Activated naive CD4-positive, alpha-beta T cell (primary cell): ENCODE measurements at places on chromosomes 4 and X.

DNA sequence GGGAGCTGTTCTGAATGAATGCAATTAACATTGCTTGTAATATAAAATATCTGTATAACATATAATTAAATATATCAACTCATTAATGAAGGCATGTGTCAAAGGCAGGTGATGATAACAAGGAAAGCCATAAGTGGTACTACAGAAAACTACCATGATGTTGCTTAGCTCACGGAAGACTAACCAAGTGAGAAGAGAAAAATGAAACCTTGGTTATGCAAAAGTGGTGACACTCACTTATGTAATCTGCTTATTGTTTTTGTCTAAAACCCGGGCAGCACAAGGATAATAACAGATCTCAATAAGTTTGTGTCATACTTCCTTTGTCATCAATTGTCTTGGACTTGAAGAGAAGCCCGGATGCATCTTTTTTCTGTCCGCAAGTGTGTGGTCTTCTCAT is 156.4 kb downstream of the HS6ST2 start:
- DNase-seq = no peak

DNA sequence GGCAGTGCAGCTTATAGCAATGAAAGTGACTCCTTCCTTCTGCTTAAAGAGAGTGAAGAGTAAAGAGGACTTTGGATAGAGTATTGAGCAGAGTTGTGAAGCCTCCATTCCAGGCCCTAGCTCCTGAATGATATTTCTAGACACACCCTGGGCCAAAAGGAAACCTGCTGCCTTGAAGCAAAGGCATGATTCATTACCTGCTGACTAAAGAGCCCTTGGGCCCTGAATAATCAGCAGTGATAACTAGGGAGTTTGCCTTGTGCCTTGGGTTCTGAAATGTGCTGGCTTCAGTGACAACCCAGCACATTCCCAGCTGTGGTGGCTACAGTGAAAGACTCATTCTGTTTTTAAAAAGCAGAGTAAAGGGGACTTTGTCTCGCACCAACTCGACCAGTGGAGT is 49.2 kb downstream of the STPG2 start:
- DNase-seq = no peak

- no peak for DNase-seq
Measured at GRCh38 chrX:107857837-107858236, 32.2 kb downstream of the MID2 start.

DNA sequence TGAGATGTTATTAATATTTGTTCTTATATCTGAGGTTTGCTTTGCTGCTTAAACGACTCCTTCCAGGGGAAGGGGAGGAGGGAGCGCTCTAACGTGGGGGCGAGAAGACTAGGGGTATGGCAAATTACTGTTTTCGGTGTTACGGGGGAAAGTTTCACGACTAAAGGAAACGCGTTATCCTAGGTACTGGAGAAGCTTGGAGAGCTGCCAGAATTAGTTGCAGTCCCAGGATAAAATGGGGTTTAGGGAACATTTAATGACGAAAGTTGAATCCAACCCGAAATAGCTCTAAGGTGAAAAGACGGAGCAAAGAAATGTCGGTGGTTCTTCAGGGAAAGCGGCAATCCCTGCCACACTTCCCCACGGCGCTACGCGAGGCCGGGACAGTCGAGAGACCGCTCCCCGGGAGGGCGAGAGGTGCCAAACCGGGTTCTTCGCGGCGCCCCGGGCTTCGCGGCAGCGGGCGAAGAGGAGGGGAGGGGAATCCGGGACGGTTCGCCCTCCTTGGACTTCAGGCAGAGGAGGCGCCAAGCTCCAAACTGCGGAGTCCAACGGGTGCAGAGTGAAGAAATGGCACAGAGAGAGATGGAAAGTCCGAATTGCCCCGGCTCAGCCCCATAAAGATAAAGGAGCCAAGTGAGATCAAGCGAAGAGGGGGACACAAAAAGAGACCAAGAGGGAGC is 724 bp downstream of the THOC2 start:
- no peak for DNase-seq

- no peak for DNase-seq
Measured at GRCh38 chr4:54255881-54256280, 26.8 kb downstream of the PDGFRA start.

DNA sequence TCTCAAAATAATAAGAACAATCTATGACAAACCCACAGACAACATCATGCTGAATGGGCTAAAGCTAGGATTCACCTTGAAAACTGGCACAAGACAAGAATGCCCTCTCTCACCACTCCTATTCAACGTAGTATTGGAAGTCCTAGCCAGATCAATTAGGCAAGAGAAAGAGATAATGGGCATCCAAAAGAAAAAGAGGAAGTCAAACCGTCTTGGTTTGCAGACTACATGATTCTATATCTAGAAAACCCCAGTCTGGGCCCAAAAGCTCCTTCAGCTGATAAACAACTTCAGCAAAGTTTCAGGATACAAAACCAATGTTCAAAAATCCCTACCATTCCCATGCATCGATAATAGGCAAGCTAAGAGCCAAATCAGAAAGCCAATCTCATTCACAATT is 59.0 kb downstream of the CHM start:
- no peak for DNase-seq

GRCh38 chr4:111631215-111631999 is 513.8 kb upstream of the FAM241A start:
- DNase-seq = no peak

GRCh38 chrX:45954026-45954425 is 591.2 kb downstream of the ZNF674 start:
- no peak for DNase-seq

- no peak for DNase-seq
Measured at GRCh38 chr4:123517176-123517575, 120.6 kb downstream of the SPRY1 start.

DNA sequence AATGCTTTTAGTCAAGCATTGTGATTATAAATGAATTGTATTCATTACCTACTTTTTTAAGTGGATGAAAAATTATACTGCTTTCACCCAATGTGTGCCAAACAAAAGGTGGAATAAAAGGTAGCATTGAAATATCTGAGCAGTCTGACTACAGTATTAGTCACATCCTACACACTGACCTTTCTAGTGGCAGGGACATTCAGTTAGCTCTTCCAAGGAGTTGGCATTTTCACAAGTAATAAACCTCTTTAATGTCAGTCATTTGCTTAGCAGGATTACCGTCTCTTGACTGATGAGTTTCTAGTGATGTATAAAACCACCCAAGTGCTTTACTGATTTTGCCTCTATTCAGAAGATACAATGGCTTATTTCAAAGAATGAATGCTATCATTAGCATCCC is 687.9 kb downstream of the ARAP2 start:
- DNase-seq = no peak

DNA sequence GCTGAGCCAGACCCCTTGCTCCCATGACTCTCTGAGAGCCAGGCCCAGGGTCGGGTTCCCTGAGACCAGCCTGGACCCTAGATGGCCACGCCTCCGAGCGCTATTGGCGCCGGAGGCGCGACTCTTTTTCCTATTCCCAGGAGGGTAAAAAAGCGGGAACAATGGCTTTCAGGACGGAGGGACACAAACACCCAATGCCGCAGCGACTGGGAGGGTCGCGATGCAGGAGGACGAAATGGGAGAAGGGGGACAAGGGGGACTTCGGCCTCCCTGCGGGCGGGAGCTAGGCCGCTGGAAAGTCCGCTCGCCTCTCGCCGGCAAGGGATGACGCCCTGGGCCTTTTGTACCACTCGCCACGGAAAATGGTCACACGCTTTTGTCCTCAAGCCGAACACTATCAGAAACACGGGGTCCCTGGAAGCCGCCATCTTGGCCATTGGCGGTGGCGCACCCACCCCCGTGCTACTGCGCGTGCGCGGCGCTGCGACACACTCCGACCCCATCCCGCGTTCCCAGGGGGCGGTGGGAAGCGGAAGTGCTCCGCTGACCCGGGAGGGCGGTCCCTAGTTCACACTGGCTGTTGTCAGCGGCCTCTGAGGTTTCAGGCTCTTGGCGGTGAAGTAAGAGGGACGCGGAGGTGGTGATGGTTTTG is 98.4 kb downstream of the ZNF674 start:
- peak; percentile 75 for DNase-seq

DNA sequence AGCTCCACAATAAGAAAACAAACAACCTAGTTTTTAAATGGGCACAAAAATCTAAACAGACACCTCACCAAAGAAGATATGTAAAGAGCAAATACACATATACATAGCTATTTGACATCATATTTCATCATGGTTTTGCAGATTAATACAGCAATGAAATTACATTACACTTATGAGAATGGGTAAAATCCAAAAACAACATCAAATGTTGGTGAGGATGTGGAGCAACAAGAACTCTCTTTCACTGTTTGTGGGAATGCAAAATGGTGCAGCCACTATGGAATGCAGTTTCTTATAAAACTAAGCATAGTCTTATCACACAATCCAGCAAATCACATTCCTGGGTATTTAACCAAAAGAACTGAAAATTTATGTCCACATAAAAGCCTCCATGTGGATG is 25.0 kb downstream of the TLR6 start:
- no peak for DNase-seq

- no peak for DNase-seq
Measured at GRCh38 chr4:78667764-78668163, 108.4 kb upstream of the BMP2K start.
